H1 (cell line): ENCODE measurements at places on chromosomes 1 and 21. TPM values are rescaled to one million over a fixed set of nuclear protein-coding genes. Genes with fewer than 3 reads are reported as not detected.

DNA sequence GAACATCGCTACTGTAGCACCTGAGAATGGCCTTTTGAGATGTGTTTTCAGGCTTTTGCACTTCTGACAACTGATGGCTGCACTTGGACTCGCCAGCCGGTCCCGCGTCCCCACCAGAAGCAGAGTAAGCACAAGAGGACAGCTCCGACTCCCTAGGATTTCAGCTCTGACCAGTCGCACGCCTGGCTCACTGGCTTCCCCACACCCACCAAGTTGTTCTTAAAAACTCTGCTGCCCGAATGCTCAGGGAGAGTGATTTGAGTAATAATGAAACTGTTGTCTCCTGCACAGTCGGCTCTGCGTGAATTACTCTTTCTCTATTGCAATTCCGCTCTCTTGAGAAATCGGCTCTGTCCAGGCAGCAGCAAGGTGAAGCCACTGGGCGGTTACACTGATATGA lies 40.2 kb upstream of the NLRP3 start:
- no peak overlapping the region for H3K4me3 ChIP-seq
- peaks cover 13% of the 10 kb centered on the region for H3K4me1 ChIP-seq
- DNase-seq = no peak
- H3K27ac ChIP-seq = peak overlapping the region; percentile 69

DNA sequence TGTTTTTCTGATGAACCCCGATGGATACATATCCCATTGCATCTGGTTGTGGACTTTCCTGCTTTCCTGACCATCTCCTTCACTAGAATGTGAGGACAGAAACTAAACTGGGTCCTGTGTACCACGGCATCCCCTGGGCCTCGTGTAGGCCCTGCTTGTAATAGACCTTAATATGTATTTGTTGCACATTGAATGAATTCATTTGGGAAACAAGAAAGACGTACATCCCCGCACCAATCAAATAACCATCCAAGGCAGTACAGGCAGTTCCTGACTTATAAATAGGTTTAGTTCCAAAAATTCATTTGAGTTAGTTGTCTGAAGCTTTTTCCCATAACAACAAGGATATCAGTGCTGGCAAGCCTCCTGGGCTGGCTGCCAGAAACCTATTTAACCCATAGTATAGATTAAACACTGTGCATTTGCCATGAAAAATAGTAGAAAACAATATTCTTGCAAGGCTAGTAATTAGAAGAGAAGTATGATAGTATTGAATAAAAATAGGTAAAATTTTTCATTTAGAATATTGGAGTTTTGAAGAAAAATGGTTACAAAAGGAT lies 81.8 kb upstream of the CD34 start:
- no peaks in the 10 kb centered on the region for H3K27me3 ChIP-seq
- no peak overlapping the region for H3K4me3 ChIP-seq
- no peak for DNase-seq
- no peak overlapping the region for H3K27ac ChIP-seq
- no peaks in the 10 kb centered on the region for H3K36me3 ChIP-seq
- H3K4me1 ChIP-seq = no peaks in the 10 kb centered on the region

- DNase-seq = no peak
- no peak overlapping the region for H3K4me3 ChIP-seq
- H3K27me3 ChIP-seq = no peaks in the 10 kb centered on the region
Observed at GRCh38 chr1:2087766-2088165, 37.6 kb downstream of the PRKCZ start.

DNA sequence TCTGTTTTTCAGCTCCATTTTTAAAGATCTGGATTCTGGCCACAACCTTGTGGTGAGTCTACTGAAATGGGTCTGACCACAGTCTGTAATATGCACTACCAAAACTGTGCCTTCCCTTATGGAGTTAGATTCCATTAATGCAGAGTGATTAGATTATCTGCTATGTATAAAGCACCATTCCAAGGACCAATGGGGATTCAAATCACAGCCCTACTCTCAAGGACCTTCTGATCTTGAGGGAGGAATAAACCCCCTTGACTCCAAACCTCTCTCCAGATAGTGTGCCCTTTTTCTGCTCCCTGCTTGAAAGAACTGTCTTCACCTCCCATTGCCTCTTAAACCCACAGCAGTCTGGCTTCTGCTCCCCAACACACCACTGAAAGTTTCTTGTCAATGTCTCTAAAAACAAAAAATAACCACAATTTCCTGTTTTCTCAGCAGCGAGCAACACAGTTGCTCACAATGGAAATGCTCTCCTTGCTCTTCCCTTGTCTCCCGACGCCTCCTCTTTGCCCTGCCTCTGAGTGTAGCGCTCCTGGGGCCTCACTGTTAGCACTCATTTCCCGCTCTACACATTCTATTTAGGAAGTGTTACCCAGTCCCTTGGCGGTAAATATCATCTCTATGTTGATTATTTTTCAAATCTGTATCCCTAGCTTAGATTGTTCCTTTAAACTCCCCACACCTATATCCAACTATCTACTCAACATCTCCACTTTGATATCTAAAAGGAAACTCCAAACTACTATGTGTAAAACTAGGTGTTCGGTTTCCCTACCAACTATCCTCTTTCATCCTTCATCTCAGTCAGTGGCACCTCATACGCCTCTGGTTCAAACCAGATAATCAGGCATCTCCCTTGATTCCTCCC lies 13.6 kb downstream of the PCNX2 start:
- H3K4me3 ChIP-seq = no peak overlapping the region
- no peaks in the 10 kb centered on the region for H3K4me1 ChIP-seq
- H3K27ac ChIP-seq = no peak overlapping the region
- peaks cover 5% of the 10 kb centered on the region; the same call in 1 of the 2 replicates for H3K36me3 ChIP-seq
- H3K27me3 ChIP-seq = no peaks in the 10 kb centered on the region

DNA sequence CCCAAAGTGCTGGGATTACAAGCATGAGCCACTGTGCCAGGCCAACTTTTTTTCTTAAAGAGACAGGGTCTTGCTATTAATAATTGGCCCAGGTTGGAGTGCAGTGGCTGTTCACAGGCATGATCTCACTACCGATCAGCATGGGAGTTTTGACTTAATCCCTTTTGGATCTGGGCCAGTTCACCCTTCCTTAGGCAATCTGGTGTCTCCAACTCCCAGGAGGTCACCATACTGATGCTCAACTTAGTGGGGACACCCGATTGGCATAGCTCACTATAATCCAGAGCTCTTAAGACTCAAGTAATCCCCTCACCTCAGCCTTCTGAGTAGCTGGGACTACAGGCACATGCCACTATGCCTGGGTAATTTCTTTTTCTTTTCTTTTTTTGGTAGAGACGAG lies 64.2 kb upstream of the SCYL3 start:
- H3K4me3 ChIP-seq = no peak overlapping the region
- no peaks in the 10 kb centered on the region for H3K36me3 ChIP-seq
- no peaks in the 10 kb centered on the region for H3K27me3 ChIP-seq
- no peaks in the 10 kb centered on the region for H3K4me1 ChIP-seq
- H3K27ac ChIP-seq = no peak overlapping the region

- DNase-seq = no peak
- peaks cover 3% of the 10 kb centered on the region for H3K4me1 ChIP-seq
- H3K36me3 ChIP-seq = no peaks in the 10 kb centered on the region
- H3K27ac ChIP-seq = no peak overlapping the region
- H3K4me3 ChIP-seq = no peak overlapping the region
Observed at GRCh38 chr1:205008896-205009295, 34.1 kb upstream of the CNTN2 start.

DNA sequence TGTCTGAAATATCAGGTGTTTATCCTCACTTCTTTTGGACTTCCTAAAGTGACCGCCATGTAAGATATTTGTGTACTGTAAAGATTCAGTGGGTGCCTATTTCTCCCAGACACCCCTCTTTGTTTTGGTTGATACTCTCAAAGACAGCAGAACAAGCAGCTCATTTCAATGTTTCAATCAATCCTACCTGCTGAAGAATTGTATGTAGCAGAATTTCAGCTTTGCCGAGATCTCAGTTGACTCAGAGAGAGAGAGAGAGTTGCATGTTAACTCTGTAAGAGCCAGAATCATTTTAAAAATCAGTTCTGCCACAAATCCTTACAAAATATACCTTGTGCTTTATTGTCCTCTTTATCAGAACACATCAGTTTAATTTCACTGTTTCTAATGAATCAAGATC lies 987.3 kb downstream of the ADGRL2 start:
- H3K4me1 ChIP-seq = no peaks in the 10 kb centered on the region
- no peak for DNase-seq
- H3K27me3 ChIP-seq = no peaks in the 10 kb centered on the region
- no peaks in the 10 kb centered on the region for H3K36me3 ChIP-seq
- no peak overlapping the region for H3K4me3 ChIP-seq

DNA sequence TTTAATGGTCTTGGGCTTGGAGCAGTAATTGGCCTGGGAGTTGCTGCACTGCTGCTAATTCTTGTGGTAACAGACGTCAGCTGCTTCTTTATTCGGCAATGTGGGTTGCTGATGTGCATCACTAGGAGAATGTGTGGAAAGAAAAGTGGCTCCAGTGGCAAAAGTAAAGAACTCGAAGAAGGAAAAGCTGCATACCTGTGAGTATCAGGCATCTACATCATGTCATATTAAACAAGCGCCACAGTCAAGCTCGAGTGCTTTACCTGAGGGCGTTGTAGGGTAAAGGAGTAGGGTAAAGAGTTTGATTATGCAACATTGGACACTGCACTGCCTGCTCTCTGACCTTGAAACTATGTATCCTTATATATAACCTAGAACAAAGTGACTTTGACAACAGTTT lies 510.6 kb downstream of the NCAM2 start:
- H3K27ac ChIP-seq = no peak overlapping the region
- DNase-seq = no peak
- H3K4me3 ChIP-seq = no peak overlapping the region
- H3K4me1 ChIP-seq = no peaks in the 10 kb centered on the region
- no peaks in the 10 kb centered on the region for H3K36me3 ChIP-seq
- no peaks in the 10 kb centered on the region for H3K27me3 ChIP-seq

DNA sequence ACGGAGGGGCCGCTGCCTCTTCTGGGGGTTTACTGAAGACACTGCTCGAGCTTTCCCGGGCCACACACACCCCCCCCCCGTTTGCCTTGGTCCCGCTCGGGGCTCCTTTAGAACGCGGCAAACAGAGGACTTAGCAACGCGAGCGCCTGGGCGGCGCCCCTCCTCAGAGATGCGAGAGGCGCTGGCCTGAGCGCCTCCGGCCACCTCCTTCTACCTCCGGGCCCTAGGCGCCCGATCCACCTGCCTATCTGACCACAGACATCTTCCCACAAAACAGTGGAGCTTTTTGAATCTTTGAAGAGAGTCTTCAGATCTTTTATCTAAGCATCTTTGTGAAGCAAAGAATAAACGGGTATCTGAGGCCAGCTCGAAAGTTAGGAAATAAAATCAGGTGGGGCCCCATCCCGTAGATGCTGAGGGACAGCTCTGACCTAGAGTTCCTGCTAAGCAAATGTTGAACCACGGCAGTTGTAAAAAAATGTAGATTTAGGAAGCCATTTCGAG lies 436 bp upstream of the TTLL7 start:
- peaks cover 5% of the 10 kb centered on the region for H3K27me3 ChIP-seq
- H3K4me3 ChIP-seq = peak overlapping the region; percentile 75
- no peaks in the 10 kb centered on the region for H3K36me3 ChIP-seq
- DNase-seq = peak; percentile 44
- H3K4me1 ChIP-seq = no peaks in the 10 kb centered on the region; the same call in 1 of the 2 replicates

GRCh38 chr1:229224308-229224707 lies 46.6 kb upstream of the RAB4A start:
- H3K36me3 ChIP-seq = no peaks in the 10 kb centered on the region
- H3K27ac ChIP-seq = no peak overlapping the region
- peaks cover 8% of the 10 kb centered on the region for H3K4me1 ChIP-seq
- DNase-seq = no peak
- H3K4me3 ChIP-seq = no peak overlapping the region
- no peaks in the 10 kb centered on the region for H3K27me3 ChIP-seq

- no peak overlapping the region for H3K4me3 ChIP-seq
- no peak overlapping the region for H3K27ac ChIP-seq
- no peaks in the 10 kb centered on the region for H3K27me3 ChIP-seq
- H3K4me1 ChIP-seq = no peaks in the 10 kb centered on the region
- DNase-seq = no peak
- H3K36me3 ChIP-seq = no peaks in the 10 kb centered on the region
Observed at GRCh38 chr1:200240656-200241055, 169.2 kb downstream of the ZNF281 start.

DNA sequence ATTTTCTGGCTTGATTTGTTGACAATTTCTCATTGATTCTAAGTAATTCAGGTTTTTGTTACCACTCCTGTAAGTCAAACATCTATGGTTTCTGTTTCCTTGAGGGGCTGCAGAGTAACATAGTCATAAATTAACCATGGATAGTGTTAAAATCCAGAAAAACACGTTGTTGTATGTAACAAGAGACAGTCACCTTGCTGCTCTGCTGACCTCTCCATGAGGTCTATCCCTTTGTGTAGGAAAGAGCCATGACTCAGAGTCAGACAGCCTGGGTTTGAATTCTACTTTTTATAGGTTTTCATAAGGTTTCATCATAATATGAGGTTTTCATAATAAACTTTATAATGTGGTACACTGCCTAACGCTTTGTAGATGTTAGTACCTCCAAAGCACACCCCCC lies 27.6 kb upstream of the NBL1 start:
- no peaks in the 10 kb centered on the region for H3K27me3 ChIP-seq
- H3K27ac ChIP-seq = no peak overlapping the region
- H3K4me1 ChIP-seq = no peaks in the 10 kb centered on the region; the same call in 1 of the 2 replicates
- DNase-seq = no peak
- no peak overlapping the region for H3K4me3 ChIP-seq

DNA sequence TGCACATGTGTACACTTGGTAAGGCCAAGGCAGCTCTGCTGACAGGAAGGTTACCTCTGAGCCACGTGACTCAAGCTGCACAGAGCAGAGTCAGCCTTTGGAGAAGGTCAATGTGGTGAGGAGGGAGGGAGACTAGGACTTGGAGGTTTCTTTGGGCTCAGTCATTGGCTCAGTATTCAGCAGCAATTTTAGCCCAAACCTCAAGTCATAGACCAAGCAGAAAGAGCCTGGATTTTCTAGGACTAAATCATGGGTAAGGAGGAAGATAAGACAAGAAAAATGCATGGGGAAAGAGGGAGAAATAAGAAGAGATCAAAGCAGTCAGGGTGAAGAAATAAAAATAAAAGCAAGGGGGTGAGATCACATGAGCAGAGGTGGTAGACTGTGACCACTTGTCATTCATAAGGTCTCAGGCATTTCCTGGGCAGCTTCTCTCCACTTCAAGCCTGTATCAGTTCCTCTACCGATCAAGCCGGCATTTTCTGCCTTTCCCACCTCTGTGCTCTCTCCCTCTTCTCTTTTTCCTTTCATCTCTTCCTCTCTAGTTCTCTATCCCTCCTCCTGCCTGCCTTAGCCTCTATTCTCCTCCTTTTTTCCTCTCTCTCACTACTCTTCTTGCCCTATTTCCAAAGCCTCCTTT lies 51.7 kb upstream of the DUSP10 start:
- DNase-seq = no peak
- no peak overlapping the region for H3K27ac ChIP-seq
- H3K27me3 ChIP-seq = no peaks in the 10 kb centered on the region

DNA sequence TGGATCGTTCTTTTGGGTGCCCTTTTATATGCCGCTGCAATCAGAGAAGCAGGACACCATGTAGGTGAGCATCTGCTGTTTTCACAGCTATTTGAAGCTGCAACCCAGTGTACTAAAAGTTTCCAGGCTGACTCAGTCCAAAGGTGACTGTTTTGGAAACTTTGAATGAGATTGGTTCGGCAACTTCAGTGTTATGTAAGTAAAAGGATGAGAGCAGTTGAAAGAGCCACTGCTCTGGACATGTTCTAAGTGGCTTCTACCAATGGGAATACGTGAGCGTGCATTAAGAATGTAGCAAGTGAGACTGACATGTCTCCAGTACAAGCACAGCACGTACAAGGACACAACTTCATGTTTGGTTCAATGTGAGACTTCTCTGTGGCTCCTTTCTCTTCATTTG lies 55.6 kb downstream of the DDR2 start:
- no peaks in the 10 kb centered on the region for H3K36me3 ChIP-seq
- no peak overlapping the region for H3K27ac ChIP-seq
- DNase-seq = no peak
- peaks cover 4% of the 10 kb centered on the region; the same call in 1 of the 2 replicates for H3K4me1 ChIP-seq

MYOCOS gene
- not detected in 2 replicates for total RNA-seq

TAF12 gene
- 23.7 and 27.2 TPM in 2 replicates for total RNA-seq

B3GALT2 gene
- not detected in 2 replicates for total RNA-seq

FAM177B gene
- not detected in 2 replicates for total RNA-seq
